OCI-M1 (cell line): ENCODE measurements at places on chromosomes 11 and 22.

GRCh38 chr11:22340701-22341587 is 2.8 kb downstream of the SLC17A6 start:
- no peak for DNase-seq

DNA sequence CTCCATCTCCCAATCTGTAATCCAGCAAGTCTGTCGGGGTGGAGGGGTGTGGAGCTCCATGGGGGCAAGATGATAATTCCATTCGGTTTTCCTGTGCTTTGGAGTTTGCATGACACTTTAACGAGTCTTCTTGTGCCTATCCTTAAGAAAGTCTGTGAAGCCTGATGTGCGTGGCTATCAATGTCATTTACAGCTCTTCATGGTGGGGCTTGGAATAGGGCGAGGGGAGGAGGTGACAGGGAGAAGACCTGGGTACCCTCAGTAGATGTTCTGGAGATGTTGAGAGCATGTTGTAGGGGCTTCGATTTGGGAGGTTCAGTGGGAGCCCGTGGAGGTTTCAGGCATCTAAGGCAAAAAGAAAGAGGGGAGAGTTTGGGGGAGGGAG is 579 bp upstream of the PHLDB1 start:
- no peak for DNase-seq

DNA sequence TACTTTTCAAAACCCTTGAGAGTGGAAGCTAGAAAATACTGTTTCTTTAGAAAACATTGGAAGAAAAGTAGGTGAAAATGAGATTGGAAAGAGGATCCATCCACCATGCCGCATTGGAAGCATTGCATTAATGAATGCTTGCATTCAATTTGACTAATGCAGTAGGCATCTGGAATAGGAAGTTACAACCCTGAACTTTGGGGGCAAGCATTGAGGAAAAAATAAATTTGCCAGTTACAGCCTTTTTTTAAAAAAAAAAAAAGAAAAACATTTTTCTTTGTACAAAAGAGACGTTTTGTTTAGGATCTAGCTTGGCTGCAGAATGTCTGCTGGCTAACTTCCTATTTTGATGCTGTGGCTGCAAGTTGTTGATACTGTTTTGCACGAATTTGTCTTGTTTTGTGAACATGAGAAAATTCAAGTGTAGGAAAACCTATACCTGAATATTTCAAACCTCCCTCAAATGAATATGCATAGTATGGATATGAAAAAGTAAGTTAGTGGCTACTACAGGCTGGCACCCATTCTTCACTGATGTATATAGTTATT is 28.1 kb downstream of the RTN3 start:
- peak; percentile 14 for DNase-seq

DNA sequence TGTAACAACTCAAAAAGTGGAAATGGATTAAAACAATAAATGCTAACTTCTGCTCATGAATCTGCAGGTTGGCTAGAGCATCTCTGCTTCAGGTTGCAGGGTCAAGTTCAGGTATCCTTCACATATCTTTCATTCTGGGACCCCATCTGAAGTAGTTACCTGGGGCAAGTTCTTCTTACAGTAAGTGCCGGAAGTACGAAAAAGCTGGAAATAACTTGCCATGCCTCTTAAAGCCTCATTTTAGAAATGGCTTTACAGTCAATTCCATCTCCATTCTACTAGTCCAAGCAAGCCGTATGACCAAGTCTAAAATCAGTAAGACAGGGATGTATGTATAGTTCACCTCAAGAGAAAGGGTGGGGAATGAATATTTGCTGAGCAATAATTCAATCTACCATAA is 93.7 kb downstream of the FCHSD2 start:
- no peak for DNase-seq

GRCh38 chr11:28793282-28793738 is 685.1 kb downstream of the METTL15 start:
- DNase-seq = no peak

GRCh38 chr11:10211470-10211869 is 82.5 kb downstream of the SBF2 start:
- DNase-seq = no peak

DNA sequence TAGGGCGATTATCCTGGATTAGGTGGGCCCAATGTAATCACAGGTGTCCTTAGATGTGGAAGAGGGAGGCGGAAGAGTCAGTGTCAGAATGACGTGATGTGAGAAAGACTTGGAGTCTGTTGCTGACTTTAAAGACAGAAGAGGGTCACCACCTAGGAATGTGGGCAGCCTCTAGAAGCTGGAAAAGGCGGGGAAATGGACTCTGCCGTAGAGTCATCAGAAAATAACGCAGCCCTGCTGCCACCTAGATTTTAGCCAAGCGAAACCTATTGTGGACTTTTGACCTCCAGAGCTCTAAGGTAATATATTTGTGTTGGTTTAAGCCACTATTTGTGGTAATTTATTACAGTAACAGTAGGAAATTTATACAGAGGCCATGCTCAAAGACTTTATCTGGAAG is 4.8 kb downstream of the DDX10 start:
- DNase-seq = no peak

- DNase-seq = no peak
Observed at GRCh38 chr11:55172734-55173415, 89.1 kb upstream of the TRIM48 start.

DNA sequence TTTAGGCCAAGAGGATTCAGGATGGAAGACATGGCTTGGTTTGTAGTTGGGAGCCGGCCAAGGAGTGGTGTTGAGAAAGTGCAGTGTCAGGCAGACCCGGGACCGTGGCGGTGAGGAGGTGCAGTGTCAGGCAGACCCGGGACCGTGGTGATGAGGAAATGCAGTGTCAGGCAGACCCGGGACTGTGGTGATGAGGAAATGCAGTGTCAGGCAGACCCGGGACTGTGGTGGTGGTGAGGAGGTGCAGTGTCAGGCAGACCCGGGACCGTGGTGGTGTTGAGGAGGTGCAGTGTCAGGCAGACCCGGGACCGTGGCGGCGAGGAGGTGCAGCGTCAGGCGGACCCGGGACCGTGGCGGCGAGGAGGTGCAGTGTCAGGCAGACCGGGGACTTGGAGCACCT is 59.7 kb downstream of the LRP5 start:
- DNase-seq = no peak

GRCh38 chr22:35230839-35231584 is 26.3 kb upstream of the HMGXB4 start:
- DNase-seq = peak; percentile 89

DNA sequence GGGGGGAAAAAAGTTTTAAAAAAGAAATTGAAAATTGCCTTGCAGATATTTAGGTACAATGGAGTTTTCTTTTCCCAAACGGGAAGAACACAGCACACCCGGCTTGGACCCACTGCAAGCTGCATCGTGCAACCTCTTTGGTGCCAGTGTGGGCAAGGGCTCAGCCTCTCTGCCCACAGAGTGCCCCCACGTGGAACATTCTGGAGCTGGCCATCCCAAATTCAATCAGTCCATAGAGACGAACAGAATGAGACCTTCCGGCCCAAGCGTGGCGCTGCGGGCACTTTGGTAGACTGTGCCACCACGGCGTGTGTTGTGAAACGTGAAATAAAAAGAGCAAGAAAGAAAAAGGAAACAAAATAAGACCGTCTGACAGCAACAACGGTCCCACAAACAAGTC is 964.9 kb downstream of the NTM start:
- no peak for DNase-seq

DNA sequence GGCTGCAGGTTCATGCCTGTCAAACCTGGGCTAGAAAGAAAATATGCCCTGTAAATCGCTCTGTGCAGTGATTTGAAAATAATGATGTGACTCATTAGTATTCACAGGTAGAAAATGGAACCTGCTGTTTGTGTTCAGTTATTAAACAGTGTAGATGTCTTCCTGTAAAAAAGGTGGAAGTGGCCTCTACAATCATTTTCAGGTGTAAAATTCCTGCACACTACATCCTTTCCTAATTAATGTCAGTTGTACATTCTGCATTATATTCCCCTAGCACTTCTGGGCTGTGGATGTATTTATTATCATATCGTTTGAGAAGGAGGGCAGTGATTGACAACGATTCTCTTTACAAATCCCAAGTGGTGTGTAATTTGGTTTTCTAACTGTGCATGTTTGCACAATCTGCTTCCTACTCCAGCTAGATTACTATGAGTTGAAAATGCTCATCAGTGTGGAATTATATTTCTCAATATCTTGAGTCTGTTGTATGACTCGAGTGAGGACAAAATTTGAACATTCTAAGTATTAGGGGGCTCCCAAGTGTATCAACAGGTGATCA is 454.0 kb upstream of the DDI1 start:
- no peak for DNase-seq

DNA sequence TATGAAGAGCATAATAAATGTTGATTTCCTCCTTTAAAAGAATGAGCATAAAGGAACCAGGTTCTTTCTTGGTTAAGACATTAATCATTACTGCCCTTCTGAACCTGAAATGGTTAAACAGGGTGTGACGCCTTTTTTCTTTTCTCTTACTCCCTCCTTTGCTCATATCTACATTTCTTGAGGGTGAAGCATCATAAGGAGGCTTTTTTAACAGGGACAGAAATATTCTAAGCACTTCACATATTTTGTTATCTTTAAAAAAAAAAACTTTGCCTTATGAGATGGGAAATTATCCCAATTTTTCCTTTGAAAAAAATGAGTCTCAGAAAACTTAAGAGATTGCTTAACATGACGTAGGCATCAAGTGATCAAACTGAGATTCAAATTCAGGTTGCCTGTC is 1036.3 kb upstream of the TENM4 start:
- no peak for DNase-seq

GRCh38 chr11:72209101-72209500 is 7.5 kb upstream of the FOLR2 start:
- DNase-seq = peak; percentile 84

GRCh38 chr11:61474013-61474643 is 34.4 kb upstream of the LRRC10B start:
- DNase-seq = no peak

GRCh38 chr11:122306831-122307391 is 190.9 kb upstream of the BLID start:
- DNase-seq = no peak

- DNase-seq = no peak
Observed at GRCh38 chr11:26053966-26054365, 278.0 kb upstream of the ANO3 start.

DNA sequence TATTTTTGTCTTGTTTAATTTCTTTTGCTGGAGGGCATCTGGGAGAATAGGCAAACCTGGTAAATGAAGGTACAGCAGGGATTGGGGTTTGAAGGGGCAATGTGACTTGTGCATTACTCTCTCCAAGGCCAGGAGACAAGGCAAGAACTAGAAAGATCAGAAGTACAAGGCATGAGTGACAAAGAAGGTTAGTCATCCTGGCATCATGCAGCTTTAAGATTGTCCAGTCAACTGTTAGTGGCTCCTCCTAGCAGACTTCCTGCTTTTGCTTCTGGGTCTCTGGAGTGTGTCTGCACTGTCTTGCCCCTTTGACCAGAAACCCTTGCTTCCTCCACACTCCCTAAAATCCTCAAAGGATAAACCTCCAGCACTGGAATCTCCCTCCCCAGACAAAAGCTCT is 27.2 kb upstream of the GLYATL1 start:
- DNase-seq = no peak

- DNase-seq = no peak
Observed at GRCh38 chr11:106969644-106970355, 48.5 kb downstream of the GUCY1A2 start.

DNA sequence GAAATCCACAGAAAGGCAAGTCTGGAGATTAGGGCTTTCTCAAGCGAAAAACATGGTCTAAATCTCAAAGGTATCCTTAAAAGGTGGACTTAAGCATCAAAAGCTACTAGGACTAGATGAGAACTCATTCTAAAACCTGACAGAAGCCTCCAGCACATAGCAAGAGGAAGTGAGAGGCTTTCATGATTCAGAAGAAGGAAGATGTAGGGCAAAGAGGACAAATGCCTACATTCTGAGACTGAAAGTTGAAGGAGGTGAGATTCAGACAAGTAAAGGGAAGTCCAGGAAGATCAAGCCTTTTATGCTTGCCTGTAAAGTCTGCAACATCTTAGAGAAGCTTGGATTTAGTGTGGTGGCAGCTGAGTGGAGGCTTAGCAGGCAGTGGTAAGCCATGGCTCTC is 98.9 kb downstream of the PGR start:
- peak; percentile 14 for DNase-seq

GRCh38 chr22:17785185-17786184 is 11.2 kb upstream of the BID start:
- DNase-seq = peak; percentile 84

GRCh38 chr22:17436382-17436980 is 67.2 kb downstream of the CECR2 start:
- DNase-seq = no peak

DNA sequence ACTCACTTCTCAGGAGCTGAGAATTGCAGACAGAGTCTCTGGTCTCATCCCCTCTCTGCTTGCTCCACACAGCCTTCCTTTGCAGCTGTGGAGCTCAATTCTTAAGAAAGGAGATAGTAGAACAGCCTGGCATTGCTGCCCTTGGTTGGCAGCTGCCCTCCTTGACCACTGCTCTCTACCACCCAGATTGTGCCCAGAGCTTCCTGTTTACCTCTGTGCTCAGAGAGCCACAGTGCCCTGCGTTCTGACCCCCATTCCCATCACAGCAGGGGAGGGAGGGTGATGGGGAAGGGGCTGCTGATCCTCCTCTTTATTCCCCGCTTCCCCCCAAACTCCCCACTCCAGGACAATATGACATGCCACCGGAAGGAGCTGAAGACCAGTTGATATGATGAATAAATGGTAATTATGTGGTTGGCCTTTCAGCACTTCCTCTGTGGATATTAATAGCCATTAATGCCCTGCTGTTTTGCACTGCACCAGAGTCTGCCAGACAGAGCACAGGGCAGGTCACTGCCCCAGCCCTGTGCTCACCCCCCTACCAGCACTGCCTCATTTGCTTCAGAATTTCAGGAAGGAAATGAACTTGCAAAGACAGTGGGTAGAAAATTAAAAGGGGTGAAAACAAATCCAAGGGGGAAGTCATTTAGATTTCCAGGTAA is 426.8 kb upstream of the CADM1 start:
- DNase-seq = no peak

DNA sequence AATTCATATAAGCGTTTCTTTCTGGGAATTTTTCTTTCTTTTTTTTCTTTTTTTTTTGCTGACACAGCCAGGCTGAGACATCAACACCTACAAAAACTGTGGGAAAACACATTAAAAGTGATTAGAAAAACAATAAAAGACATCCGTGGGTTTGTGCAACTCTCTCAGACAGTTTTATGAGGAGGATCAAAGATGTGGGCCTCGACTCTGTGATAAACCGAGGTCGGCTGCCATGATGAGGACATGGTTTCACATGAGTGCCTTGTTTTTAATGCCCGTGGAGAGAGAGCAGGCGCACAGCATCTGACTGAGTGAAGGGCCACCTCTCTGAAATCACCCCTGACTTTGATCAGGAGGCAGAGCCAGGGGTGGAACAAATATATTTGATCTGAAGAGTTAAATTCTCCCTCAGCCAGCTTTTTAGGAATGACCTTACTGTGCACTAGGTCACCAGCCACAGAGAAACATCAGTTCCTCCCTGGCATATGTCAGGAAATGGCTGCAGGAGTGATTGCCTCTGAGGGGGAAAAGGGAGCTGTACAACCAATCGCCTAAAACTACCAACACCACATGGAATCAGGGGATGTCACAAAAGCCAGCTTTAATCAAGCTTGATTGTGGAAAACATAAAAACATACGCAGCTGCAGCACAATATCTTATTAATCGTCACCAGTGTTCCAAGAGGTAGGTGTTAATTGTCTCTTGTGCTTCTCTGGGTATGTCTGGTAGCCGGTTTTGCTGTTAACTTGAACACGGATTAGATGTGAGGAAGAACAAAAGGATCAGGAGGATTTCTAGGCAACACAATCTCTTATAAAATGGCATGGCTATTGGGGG is 164.7 kb downstream of the MAML2 start:
- DNase-seq = no peak
